ENCODE measurements at places on chromosomes 3 and 15.

DNA sequence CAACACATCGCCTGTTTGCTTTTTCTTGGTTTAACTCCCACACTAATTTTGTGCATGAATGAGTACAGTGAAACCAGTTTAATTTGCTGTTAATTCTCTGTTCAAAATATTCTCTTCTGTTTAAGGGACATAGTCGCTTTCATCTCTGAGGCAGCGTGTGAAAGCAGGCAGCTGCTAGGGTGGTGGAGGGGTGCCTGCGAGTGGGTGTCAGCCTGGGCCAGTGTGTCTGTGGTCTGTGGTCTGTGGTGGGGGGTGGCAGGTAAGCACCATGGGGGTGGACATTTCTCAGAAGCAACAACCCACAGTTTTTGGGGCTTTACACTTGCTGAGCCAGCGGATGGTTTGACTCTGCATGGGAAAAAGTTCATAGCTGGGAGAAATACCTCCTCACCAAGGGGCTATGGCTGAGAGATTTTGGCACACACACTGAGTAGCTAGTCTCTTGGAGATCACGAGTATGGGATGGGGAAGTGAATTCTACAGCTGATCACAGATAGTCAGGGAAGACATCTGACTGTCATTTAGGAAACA, 109.2 kb downstream of the EPHB1 start:
- DNase-seq, result no peak

DNA sequence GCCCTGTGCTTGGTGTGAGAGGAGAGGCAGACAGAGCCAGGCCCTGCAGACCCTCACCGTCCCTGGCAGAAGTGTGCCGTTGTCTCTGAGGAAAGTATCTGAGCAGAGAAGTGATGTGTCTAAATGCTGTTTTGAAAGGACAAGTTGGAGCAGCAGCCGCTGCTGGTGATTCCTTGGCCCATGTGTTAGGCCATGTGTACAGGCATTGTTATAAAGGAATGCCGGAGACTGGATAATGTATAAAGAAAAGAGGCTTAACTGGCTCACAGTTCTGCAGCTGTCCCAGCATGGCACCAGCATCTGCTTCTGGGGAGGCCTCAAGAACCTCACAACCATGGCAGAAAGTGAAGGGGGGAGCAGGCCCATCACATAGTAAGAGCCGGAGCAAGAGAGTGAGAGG, 334.6 kb upstream of the ATP10A start:
- no peak for DNase-seq

GRCh38 chr3:79211586-79212359, 556.0 kb downstream of the ROBO1 start:
- DNase-seq, result no peak

DNA sequence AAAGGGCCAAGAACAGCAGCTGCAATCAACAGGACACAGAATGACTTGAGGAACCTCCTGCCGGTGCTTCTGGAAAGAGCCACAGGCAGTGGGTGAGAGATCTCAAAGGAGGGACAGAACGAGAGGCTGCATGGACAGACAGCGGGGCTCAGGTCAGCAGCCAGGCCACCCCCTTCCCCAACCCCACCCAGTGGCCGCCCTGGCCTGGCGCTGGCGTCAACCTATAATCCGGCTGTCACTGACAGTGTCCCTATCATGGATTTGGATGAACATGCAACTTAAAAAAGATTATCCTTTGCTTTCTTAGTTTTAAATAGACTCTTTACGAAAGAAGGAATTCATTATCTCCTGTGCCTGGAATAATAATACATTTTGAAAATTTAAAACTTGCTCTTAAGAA, 54.1 kb downstream of the TRPM1 start:
- no peak for DNase-seq
